Renal cortical epithelial cell (primary cell): ENCODE measurements at places on chromosomes 6 and 20. TPM values are rescaled to one million over a fixed set of nuclear protein-coding genes. Genes with fewer than 3 reads are reported as not detected.

Gene RPRD1B
- 10.1 and 21.3 TPM in 2 replicates for total RNA-seq

Gene DEFB124
- total RNA-seq, result not detected in 2 replicates

Gene GSTA1
- total RNA-seq, result 0.15 TPM in 1 of 2 replicates, not detected in the other

Gene ZC2HC1B
- total RNA-seq, result not detected in 2 replicates

Gene KIF13A
- 23.3 and 64.6 TPM in 2 replicates for total RNA-seq
